Mesenchymal stem cell (in vitro differentiated cells and primary cell): ENCODE measurements at places on chromosomes 7 and 10.

- no peak for DNase-seq
Measured at GRCh38 chr10:31317652-31318381, 1.2 kb upstream of the ZEB1 start.

- DNase-seq, result no peak
Measured at GRCh38 chr7:11343136-11343535, 369.5 kb downstream of the PHF14 start.

GRCh38 chr7:11256501-11256900, 282.8 kb downstream of the PHF14 start:
- no peak for DNase-seq

- peak; percentile 3 for DNase-seq
Measured at GRCh38 chr7:109751241-109751640, 1181.6 kb downstream of the DNAJB9 start.

DNA sequence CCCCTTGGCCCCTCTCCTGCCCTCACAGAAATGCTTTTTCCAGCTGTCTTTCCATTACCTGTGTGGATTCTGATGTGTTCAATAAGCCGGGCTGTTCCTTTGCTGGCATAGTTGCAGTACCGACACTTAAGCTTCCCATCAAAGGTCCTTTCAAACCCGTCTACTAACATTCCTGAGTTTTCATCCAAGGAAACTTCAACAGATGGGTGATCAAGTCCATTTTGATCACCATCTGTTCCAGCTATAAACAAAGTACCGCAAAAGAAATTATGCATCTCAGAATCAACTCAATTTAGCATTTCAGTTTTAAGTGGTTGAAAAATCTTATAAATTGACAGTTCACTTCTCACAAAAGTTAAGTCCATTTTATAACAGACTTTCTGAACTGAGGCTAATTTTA, 12.7 kb downstream of the IKZF5 start:
- no peak for DNase-seq

GRCh38 chr7:20158684-20159083, 58.5 kb downstream of the MACC1 start:
- no peak for DNase-seq

DNA sequence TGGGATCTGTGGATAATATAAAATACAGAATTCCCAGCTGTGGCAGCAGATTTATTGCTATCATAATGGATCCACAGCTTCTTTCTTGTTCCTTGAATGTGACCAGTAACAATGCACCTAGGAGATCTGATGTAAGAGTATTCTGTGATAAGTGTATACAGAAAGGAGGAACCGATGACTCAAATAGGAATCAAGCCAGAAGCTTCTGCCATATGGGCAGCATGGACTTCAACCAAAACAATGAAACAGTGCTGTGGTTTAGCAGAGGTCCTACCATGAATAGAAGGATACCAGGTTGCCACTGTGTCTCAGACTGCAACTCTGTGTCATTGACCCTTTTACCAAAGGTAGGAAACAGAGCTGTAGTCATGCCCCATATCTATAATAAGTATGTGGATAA, 81.8 kb downstream of the PTPRZ1 start:
- peak; percentile 16 for DNase-seq

- DNase-seq, result no peak
Measured at GRCh38 chr7:154736389-154736788, 266.5 kb downstream of the PAXIP1 start.

DNA sequence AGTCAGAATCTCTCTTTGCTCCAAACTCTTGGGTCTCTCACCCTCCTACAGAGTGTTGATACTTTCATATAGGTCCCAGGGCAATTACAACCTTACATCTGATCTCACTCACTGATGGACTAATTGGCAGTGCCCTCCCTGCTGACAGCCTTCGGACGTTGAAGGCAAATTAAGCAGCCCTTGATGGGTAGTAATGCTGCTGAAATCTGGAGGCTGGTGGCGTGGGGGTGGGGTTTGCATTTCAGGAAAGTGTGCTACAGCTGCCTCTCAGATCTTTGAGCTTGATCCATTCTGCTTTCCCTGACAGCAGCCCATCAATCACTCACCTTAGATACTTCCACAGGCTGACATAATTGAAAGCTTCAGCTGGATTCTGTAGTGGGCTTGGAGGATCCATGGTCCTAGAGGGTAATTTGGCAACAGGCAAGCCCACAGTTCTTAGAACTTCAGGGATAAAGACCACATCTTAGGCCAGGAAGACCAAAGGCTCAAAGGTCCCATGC, 349.1 kb upstream of the PODXL start:
- no peak for DNase-seq

DNA sequence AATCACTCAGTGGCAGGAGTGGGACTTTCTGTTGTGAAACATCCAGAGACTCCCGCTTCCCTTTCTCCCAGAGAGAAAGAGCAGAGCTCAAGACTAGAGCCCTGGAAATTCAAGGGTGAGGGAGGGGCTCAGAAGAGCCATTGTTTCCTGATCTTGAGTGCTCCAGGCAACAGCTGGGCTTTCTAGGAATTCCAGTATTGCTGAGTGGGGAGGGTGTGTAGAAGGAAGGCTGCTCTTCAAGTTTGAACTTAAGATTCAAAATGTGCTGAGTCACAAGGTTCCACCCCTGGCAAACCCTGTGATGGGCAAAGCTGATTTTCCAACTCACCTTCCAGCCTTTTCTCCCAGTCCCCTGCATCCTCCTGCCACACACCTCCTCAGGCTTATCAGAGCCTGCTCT, 42.3 kb upstream of the MSRB2 start:
- DNase-seq, result peak; percentile 28

GRCh38 chr7:127708788-127709187, 56.8 kb downstream of the SND1 start:
- peak; percentile 84 for DNase-seq

- no peak for DNase-seq
Measured at GRCh38 chr7:40047661-40048060, 86.8 kb downstream of the MPLKIP start.

GRCh38 chr10:55519264-55519663, 718.2 kb upstream of the PCDH15 start:
- DNase-seq, result no peak

GRCh38 chr10:78852466-78853240, 216.1 kb upstream of the ZMIZ1 start:
- DNase-seq, result no peak

DNA sequence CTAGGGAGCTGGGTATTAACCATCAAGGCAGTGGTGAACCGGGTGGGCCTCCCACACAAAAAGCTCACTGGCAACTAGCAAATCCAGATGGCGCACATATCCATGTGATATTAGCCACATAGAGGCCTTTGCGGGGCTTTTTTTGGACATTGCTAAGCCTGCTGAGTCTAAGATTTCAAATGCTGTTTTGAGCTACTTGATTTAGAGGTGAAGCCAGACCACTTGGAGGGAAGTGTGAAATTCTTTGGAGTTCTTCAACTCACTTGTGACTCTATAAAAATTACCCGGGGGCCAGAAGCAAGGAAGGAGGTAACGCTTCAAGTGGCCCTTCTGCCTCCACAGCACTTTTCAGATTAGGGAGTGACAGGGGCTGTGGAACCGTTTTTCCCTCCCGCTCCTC, 619.8 kb upstream of the GALNT17 start:
- no peak for DNase-seq

DNA sequence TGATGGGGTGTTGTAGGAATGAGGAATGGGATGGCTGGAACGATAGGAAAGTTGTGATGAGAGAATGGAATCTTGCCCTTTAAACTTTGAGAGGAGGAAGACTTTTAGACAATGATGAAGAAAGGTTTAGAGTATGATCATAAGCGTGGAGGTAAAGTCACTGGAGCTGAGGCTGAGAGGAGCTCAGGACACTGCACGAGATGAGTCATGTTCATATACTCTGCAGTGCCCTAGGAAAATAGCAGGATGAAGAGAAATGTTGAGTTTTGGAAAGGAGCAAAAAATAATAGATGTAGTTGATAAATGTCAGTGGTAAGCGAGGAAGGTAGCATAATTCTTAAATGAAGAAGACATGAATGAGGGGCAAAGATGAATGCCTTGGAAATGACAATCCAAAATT, 28.3 kb upstream of the CUL1 start:
- DNase-seq, result no peak

GRCh38 chr10:24958721-24959381, 6.4 kb upstream of the PRTFDC1 start:
- DNase-seq, result peak; percentile 76

DNA sequence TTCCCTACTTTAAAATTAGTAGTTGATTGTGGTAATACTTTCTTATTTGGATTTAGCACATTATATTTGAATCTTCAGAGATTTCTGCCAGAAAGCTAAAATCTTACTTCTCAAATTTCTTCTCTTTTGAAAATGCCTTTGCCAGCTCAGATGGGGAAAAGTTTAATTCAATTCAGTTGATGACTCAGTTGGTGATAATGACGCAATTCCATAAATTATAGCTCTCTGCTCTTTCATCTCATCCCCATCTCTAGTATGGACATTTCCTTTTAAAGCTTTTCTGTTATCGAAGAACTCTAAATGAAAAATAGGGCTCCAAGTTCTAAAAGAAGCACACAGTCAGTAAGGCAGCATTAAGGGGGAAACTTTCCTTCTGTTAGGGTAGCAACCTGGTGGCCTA, 25.5 kb downstream of the RNLS start:
- peak; percentile 48 for DNase-seq

DNA sequence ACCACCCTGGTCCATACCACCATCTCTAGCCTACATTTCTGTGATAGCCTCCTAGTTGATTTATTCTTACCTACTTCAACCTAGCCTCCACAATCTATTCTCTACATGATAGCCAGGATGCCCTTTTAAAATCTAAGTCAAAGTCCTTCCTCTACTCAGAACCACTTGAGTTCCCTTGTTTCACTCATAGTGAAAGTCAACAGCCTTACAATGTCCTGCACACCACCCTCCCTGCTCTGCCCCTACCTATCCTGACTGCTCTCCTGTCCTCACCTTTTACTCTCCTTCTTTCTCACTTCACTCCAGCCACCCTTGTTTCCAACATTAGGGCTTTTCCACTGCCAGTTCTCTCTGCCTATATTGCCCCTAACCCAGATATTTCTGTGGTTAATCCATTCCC, 146.7 kb downstream of the GRM3 start:
- DNase-seq, result no peak

GRCh38 chr10:62214364-62214874, 54.2 kb downstream of the RTKN2 start:
- no peak for DNase-seq

- DNase-seq, result no peak
Measured at GRCh38 chr7:98221611-98222532, 10.6 kb downstream of the BHLHA15 start.

GRCh38 chr7:114889646-114890285, 32.1 kb upstream of the MDFIC start:
- peak; percentile 100 for DNase-seq

- DNase-seq, result no peak
Measured at GRCh38 chr7:7264306-7265040, 82.1 kb downstream of the C1GALT1 start.

GRCh38 chr7:13327669-13328068, 640.2 kb downstream of the ARL4A start:
- no peak for DNase-seq

GRCh38 chr7:151346-152050, 40.9 kb upstream of the FAM20C start:
- DNase-seq, result no peak

DNA sequence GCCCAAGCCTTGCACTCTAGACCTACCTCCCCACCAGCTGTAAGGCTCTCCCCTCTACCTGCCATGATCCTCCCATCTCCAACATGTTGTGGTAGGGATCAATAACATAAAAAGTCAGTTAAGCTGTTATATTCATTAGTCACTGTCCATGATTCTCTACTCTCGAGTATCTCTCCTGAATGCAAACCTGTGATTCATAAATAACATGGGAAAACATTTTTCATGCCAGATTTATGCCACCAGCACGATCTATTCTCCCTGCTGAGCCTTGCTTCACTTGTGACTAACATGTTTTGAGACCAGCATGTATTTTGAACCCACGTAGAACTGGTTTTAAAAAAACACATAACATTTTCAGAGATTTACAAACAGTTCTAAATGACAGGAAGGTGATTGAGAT, 30.3 kb downstream of the TMEM168 start:
- DNase-seq, result no peak
